ENCODE measurements at places on chromosomes 11 and 22.
A peak's percentile ranks its signal among the peaks of the same experiment; 100 is the strongest.

DNA sequence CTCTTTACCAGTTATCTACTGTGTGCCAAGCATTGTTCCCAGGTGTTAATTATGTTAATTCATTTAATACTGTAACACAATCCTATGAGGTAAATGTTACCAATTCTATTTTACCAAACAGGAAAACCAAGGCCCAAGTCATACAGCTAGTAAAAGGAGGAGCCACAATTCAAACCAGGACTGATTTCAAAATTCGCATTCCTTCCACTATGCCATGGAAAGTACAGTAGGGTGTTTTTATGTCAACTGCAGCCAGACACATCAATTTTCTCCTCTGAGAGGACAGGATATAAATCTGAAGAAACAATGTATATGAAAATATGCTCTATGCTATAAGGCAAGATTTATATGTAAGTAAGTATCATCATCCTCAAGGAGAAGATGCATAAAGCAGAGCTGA lies 104.3 kb downstream of the RPL27A start:
- DNase-seq = no peak

GRCh38 chr11:331358-332060 lies 10.8 kb upstream of the IFITM3 start:
- DNase-seq = no peak

DNA sequence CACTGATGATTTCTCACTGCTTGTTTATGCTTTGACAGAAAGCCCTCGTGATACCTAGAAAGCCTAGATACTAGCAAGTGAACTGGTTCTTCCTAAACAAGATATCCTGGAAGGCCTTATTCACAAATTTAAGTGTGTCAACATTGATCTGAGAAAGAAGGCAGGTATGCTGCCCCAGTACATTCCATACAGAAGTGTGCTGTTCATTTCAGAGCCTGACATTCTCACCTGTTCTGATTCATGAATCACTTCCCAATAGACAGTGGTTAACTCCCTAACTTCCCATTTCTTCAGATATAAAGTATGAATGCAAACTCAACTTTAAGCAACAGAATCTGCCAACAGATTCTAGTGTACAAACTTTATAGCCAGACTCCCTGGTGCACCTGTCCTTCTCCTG lies 15.5 kb upstream of the RASSF10 start:
- no peak for DNase-seq

DNA sequence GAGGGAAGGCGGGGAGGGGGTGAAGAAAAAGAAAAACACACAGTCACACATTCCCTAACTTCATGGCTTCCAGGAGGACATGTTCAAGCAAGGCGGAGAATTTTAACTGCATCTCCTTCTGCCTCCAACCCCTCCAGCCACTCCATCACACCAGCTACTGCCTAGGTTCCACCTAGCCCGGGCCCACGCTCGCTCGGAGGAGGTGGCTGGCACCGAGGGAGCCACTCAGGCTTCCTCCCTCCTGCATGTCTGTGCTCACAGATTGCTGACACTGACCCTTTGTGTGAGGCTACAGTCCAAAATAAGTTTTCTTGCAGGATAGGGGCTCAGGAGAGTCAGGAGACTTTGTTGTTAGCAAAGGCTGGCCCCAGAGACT lies 9.4 kb upstream of the OPCML start:
- DNase-seq = no peak

DNA sequence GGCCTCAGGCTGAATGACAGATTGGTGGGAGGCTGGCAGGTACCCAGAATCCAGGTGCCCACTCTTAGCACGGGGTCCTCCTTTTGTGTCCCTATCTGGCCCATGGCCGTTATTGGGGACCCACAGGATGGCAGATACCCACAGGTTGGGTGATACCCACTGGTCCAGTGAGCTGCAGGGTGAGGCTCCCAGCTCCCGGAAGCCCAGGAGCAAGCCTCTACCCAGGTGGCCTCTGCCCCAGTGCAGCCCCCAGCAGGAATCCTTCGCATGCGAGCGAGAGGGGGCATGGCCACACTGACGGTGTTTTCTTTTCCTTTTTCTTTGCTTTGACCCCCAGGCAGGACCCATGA lies 116.1 kb downstream of the PHF21B start:
- no peak for DNase-seq

DNA sequence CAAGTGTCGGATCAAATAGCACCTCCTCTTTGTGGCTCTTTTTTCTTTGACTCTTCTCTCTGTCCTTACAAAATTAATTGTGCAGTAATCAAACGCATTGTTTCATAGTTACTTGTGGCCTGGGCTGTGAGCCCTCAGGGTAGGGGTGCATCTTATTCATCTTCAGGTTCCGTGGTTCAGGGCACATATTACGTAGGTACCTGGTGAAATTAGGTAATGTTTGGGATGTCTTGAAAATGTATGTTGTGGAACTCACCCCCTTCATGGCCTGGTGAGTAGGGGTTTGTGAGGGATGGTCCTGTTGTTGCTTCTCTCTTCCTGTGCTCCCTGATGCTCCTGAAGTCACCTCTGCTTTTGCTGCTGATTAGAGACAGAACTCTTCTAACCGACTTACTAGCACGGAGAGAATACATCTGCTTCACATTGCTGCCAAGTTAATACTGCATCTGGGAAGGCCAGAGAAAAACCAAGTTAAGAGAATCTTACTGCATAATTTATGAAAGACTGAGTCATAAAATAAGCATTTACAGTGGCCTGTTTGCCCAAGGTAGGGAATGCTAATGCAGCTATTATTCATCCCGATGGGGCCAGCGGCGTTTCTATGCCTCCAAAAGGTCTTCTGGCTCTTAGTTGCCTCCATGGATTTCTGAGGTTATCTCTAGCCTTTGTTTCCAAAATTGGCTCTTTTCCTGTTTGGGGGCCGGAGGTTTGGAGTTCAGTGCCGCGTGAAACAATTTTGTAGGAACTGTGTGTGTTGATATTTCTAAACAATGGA lies 66.9 kb downstream of the TBC1D22A start:
- peak; percentile 12 for DNase-seq

- peak; percentile 40 for DNase-seq
Measured at GRCh38 chr22:35154937-35155387, 89.0 kb downstream of the ISX start.

- DNase-seq = peak; percentile 58
Measured at GRCh38 chr11:2531277-2531986, 86.6 kb downstream of the KCNQ1 start.

- DNase-seq = no peak
Measured at GRCh38 chr11:93952082-93952780, 68.9 kb upstream of the HEPHL1 start.

GRCh38 chr11:34640050-34640923 lies 19.4 kb downstream of the EHF start:
- DNase-seq = no peak

GRCh38 chr11:74135127-74135840 lies 35.5 kb downstream of the C2CD3 start:
- DNase-seq = no peak

- DNase-seq = no peak
Measured at GRCh38 chr11:17855531-17856290, 121.1 kb downstream of the KCNC1 start.

DNA sequence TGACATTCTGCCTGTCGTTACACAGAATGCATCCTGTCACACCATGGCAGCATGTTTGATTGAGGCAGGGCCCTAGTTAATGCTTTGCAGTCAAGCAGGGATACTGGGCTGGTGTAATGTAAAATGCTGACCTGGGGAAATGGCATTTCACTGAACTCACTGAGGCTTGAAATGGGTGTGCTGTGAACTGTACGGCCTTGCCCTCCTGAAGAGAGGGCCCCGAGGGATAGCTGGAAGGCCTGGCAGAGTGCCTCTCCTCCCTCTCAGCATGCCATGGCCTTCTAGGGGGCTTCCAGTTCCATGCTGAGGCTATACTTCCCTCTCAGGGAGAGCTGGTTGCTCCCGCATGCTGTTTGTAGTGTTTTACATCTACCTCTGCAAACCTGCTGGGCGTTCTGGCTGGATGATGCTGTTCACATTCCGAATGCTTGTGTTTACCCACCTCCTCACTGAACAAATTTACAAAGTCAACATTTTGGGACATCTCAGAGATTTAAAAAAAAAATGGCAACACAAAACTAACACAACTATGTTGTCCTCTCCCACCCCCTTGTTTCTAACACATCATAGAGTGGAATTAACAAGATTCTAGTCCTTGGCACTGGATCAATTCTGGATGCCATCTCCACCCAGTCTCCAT lies 416.7 kb upstream of the CADM1 start:
- DNase-seq = peak; percentile 53

DNA sequence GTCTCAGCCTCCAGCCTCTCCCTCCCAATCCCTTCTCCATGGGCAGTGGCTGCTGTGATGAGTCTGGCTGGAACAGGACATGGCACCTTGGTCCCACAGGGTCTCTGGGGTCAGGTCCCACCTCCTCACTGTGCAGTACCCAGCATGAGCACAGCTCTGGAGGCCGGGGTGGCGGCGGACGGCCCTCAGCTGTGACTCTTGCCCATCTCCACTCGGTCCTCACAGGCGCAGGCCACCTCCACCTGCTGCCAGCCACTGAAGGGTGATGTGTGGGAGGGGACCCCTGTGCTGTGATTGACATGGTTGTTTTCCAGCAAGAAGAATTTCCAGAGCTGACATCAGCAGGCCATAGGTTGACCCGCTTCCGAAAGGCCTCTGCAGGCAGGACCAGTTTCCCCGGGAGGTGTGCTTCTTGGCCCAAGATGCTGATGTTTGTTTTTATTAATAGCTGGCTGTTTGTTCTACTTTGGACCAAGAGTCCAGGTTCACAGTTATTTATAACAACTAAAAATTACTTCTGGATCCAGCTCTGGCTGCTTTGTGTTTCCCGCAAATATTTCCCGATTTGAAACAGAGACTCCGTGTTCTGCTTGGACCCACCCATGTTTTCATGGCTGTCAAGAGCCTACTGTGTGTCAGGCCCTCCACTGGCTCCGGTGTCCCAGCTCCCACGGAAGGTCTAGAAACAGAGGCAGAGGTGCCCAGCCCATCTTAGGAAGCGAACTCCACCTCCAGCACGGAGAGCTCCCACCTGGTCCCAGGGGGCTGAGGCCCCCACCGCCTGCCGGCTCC lies 45.7 kb downstream of the SCUBE1 start:
- no peak for DNase-seq

DNA sequence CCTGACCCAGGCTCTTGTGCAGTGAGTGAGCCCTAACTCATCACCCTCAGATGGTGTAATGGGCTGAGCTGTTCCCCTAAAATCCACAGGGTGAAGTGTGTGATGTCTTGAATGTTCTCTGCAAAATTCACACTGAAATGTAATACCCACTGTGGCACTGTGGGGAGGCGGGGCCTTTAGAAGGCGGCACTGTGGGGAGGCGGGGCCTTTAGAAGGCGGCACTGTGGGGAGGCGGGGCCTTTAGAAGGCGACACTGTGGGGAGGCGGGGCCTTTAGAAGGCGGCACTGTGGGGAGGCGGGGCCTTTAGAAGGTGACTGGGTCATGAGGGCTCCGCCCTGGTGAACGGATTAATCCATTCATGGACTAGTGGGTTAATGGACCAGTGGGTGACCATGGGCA lies 33.0 kb downstream of the CHID1 start:
- DNase-seq = no peak

DNA sequence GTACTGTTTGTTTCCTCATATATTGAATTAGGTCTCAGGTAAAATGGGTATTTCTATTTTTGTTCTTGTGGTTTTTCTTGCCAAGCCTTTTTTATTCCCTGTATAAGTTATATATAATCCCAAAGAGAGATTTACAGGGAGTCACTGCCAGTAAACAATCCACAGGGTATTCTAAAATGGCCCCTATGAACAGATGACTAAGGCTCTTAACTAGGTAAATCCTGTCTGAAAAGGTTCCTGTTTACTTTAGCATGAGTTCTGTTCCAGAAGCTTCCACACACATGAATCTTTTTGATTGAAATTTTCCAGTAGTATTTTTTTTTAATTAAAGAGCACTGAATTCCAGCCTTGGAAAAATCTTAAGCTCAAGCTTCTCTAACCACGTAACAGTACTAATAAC lies 552.8 kb upstream of the CCDC179 start:
- DNase-seq = no peak

GRCh38 chr11:12113294-12113693 lies 2.9 kb downstream of the MICAL2 start:
- no peak for DNase-seq

DNA sequence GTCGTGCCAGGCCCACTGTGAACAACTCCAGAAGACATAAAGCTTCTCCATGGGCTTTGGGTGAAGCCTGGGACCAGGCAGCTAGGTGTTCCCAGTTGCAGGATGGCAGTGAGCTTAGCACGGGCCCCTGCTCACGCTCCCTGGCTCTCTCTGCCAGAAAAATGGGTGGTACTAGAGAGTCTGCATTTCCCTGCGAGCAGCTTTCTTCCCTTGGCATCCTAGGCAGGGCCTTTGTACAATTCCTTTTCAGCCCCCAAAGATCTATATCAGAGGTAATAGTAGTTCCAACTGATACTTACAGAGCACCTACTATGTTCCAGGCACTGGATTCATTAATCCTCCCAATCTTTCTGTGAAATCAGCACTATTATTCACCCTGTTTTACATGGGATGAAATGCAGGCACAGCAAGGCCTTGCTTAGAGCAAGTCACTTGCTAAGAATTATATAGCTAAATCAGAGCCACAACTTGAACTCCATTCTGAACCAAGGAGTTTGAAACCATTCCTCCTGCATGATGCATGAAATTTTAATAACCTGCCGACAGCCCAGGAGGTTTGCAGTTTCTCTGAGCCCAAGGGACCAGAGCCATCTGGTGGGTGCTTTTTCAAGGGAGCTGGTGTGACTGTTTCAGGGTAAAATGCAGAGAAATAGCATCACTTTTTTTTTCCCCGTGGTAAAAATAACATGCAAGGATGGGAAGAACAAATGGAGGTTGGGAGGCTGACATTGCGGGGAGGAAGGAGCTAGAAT lies 22.7 kb downstream of the NAV2 start:
- DNase-seq = no peak

GRCh38 chr11:133249065-133249464 lies 283.2 kb downstream of the OPCML start:
- DNase-seq = no peak

- DNase-seq = no peak
Measured at GRCh38 chr11:17722000-17722643, 2.8 kb downstream of the MYOD1 start.

GRCh38 chr22:46828323-46828900 lies 66.0 kb downstream of the TBC1D22A start:
- no peak for DNase-seq

DNA sequence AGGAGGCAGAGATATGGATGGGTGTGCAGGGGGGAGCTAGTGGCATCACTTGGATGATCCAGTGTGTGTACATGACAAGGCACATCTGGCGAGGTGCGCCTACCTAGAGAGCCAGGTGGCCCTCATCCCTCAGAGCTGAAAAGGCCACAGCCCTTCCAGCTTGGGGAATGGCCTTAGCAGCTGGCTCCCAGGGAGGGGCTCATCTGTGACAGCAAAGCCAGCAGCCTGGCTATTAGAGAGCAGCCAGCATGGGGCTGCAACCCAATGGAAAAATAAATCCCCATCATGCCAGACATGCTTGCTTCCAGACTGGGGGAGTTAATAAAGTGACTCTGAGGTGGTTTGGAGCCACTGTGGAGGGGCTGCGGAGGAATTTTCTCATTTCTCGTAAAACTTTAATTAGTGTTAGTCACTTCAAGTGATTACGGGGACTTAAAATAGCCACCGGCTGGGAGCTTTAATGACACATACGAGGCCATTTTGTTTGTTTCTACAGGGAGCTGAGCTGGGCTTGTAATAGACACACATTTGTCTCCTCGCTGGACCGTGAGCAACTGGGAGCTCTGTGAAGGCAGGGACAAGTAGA lies 111.2 kb upstream of the ALX4 start:
- no peak for DNase-seq

All from COR-L47 (cell line).